Right atrium auricular region (tissue), 2 donors: ENCODE measurements at places on chromosomes 3 and 15. TPM values are rescaled to one million over a fixed set of nuclear protein-coding genes. Genes with fewer than 3 reads are reported as not detected.
A peak's percentile ranks its signal among the peaks of the same experiment; 100 is the strongest.

TM6SF1 gene
- total RNA-seq, result 7.3 TPM

TEX264 gene
- 62.3 TPM for total RNA-seq

CDCP1 gene
- 0.48 TPM for total RNA-seq

CACNA2D2 gene
- 6.2 TPM for total RNA-seq

GOLGA8S gene
- total RNA-seq, result 0.31 TPM

GP9 gene
- not detected for total RNA-seq

DNA sequence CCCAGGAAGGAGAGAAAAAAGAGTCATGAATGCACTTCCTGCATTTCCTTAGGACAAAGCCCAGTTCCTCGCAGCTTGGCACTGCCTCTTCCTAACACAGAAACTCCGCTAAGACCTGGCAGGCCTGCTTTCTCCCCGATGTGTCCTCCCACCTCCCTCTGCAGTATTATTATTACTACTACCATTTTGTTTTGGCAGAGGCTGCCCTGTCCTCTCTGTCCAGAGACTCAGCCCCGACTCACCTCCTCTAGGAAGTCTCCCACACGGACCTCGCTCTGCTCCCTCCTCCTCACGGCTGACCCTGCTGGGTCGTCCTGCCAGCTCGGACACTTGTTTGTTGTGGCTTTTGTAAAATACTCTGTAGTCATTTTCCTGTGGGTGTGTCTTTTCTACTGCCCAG is 107.2 kb upstream of the HACD2 start:
- H3K27me3 ChIP-seq, result no peaks in the 10 kb centered on the region
- no peak for DNase-seq
- peaks cover 52% of the 10 kb centered on the region for H3K4me1 ChIP-seq
- H3K4me3 ChIP-seq, result no peak overlapping the region

GRCh38 chr3:147360646-147361453 is 45.5 kb downstream of the ZIC4 start:
- no peaks in the 10 kb centered on the region for H3K4me1 ChIP-seq
- no peak overlapping the region for H3K27ac ChIP-seq
- H3K36me3 ChIP-seq, result no peaks in the 10 kb centered on the region
- DNase-seq, result no peak

GRCh38 chr15:92578096-92578835 is 77.3 kb downstream of the FAM174B start:
- H3K4me1 ChIP-seq, result no peaks in the 10 kb centered on the region
- H3K27ac ChIP-seq, result no peak overlapping the region
- peak; percentile 32 for DNase-seq
- no peaks in the 10 kb centered on the region for H3K27me3 ChIP-seq
- H3K36me3 ChIP-seq, result no peaks in the 10 kb centered on the region

DNA sequence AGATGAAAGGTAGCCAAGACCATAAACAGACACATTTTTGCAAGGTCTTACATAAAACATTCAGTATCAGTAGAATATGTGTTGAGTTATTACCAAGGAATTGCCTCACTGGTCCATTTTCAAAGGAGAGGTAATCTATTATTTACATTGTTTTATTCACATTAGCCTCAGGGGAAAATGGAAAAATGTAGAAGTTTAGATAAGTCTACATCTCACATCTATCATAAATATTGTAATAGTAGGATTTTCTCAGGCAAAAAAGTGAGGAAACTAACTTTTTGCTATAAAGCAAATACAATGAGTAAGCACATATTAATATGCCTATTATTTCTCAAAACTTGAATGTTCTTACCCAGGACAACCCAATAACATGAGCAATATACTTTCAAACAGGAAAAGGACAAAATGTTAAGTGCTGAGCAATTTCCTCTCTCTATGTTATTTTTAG is 184.6 kb upstream of the AGTR1 start:
- H3K27me3 ChIP-seq, result no peaks in the 10 kb centered on the region
- H3K4me1 ChIP-seq, result no peaks in the 10 kb centered on the region
- DNase-seq, result no peak
- H3K36me3 ChIP-seq, result no peaks in the 10 kb centered on the region

DNA sequence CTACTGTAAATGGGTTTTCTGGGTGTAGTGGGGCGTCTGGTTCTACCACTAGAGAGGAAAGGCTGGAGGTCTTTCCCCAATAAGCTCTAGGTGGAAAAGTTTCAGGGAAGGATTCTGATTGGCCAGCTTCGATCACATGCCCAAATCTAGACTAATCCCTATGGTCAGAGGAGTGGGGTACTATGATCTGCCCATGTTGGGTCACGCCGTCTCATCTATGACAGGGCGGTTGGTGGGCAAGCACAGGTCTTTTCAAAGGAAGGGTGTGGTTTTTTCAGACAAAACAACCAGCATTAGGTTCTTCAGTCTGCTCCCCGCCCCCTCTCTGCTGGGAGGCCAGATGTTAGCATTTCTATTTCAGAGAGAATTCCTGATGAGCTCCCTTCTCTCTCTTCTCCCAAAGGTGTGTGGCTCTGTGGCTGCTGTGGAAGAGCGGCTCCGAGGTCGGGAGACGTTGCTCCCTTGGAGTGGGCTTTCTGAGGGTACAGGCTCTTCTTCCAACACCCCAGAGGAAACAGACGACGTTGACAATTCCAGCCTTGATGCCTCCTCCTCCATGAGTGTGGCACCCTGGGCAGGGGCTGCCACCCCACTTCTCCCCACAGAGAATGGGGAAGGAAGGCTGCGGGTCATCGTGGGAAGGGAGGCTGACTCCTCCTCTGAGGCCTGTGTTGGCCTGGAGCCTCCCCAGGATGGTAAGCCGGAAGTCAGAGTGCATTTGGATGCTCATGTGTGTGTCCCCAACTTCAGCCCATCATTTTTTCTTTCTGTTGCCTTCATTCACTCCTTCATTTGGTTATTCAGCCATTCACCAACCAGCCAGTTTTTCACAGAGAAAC is 9.7 kb upstream of the TATDN2 start:
- H3K27me3 ChIP-seq, result no peaks in the 10 kb centered on the region
- no peak overlapping the region for H3K27ac ChIP-seq
- H3K36me3 ChIP-seq, result no peaks in the 10 kb centered on the region
- DNase-seq, result no peak

- no peaks in the 10 kb centered on the region for H3K36me3 ChIP-seq
- H3K4me3 ChIP-seq, result no peak overlapping the region
- no peak for DNase-seq
- H3K4me1 ChIP-seq, result peaks cover 9% of the 10 kb centered on the region
These were observed 68.0 kb upstream of the ARL8B start for GRCh38 chr3:5054098-5054497.

DNA sequence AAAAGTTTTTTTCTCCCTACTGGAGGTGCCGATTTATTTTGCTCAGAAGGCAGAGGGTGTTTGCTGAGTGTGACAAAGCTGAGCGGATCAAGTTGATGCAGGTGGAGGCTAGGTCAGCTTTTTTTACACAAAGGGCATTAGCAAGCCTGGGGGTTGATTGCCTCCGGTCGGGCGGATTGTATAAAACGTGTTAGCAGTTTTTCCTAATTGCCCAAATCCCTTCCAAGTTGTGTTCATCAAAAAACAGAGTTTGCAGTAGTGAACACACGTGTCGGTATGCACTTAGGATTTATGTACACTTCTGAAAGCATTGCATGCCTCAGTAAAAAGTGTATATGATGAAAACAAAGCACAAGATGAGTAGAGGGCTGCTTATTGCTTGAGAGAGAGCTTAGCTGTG is 2.6 kb downstream of the GPR160 start:
- DNase-seq, result no peak
- H3K27me3 ChIP-seq, result no peaks in the 10 kb centered on the region
- no peak overlapping the region for H3K27ac ChIP-seq
- H3K4me1 ChIP-seq, result peaks cover 17% of the 10 kb centered on the region
- no peaks in the 10 kb centered on the region for H3K36me3 ChIP-seq
- H3K4me3 ChIP-seq, result no peak overlapping the region

DNA sequence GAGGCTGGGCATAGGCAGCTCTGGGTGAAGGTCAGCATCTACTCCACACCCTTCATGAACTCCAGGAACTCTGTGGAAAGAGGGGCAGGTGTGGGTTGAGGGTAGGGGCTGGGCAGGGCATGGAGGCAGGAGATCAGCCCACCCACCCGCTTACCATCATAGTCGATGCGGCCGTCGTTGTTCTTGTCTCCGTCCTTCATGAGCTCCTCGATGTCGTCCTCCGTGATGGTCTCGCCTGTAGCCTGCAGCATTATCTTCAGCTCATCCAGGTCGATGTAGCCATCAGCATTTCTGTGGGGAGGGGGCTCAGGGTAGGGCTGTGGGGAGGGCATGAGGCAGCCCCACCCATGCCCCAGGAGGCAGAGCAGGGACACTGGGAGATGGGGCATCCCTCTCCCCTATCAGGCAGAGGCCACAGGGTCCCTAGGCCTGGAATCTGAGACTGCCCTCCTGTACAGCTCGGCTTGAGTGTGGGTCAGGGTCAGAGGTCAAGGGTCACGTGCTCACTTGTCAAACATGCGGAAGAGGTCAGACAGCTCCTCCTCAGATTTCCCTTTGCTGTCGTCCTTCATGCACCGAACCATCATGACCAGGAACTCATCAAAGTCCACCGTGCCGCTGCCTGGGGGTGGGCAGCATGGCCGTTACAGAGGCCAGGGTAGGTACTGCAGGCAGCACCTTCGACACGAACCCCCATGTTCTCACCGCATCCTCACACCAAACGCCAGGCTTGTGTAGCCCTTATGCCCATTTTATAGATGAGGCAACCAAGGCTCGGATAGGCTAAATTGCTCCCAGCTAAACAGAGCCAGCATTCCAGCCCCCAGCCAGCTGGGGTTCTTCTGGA is 2.4 kb downstream of the TNNC1 start:
- H3K36me3 ChIP-seq, result peaks cover 29% of the 10 kb centered on the region
- no peaks in the 10 kb centered on the region for H3K4me1 ChIP-seq
- peak overlapping the region; percentile 51 for H3K4me3 ChIP-seq
- peak overlapping the region; percentile 89 for H3K27ac ChIP-seq

DNA sequence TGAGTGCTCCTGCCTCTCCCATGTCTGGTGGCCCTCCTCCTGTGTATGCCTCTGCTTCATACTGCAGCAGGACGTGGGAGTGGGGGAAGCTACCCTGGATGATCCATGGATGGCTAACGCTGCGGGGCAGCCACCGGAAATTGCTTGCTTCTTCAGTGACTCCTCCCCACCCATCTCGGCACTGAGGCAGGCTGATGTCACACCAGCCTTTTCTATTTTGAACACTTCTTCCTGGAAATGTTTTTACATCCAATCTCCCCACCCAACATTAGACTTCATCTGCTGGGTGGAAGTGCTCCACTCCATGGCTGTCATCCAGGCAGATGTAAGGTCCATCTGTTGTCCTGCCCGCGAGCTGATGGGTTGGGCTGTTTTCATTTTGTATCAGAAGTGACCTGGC is 58.9 kb upstream of the MUC13 start:
- peak overlapping the region; percentile 37 for H3K27ac ChIP-seq
- no peak overlapping the region for H3K4me3 ChIP-seq
- peaks cover 83% of the 10 kb centered on the region for H3K36me3 ChIP-seq
- H3K27me3 ChIP-seq, result no peaks in the 10 kb centered on the region

DNA sequence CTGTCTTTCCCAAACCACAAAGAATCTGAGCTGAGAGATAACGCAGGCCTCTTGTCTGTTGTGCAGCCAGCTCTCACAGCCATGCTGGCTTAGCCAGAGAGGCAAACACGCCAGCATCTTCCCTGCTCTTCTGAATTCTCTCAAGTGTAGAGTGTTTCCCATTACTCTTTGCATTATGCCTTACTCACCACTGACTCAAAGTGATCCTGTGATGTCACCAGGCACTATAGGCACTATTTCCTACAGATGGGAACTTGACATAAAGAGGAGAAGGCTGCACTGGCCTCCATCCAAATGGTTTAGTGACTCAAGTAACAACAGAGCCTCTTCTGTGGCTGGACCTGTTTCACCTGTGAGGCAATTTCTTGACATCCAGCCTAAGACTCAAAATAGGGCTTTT is 44.4 kb downstream of the PDZRN3 start:
- H3K36me3 ChIP-seq, result no peaks in the 10 kb centered on the region
- H3K27ac ChIP-seq, result peak overlapping the region; percentile 30
- peaks cover 36% of the 10 kb centered on the region for H3K4me1 ChIP-seq
- no peak overlapping the region for H3K4me3 ChIP-seq
- DNase-seq, result no peak

- no peak overlapping the region for H3K4me3 ChIP-seq
- H3K27me3 ChIP-seq, result no peaks in the 10 kb centered on the region
- no peak for DNase-seq
- H3K36me3 ChIP-seq, result no peaks in the 10 kb centered on the region
- H3K27ac ChIP-seq, result no peak overlapping the region
These were observed 6.1 kb upstream of the USP8 start for GRCh38 chr15:50418041-50418583.

GRCh38 chr3:127775398-127776109 is 46.8 kb downstream of the MGLL start:
- H3K27me3 ChIP-seq, result no peaks in the 10 kb centered on the region
- H3K4me1 ChIP-seq, result no peaks in the 10 kb centered on the region
- H3K4me3 ChIP-seq, result no peak overlapping the region
- peak; percentile 73 for DNase-seq

- H3K4me3 ChIP-seq, result no peak overlapping the region
- H3K4me1 ChIP-seq, result no peaks in the 10 kb centered on the region
- H3K36me3 ChIP-seq, result no peaks in the 10 kb centered on the region
These were observed 268.0 kb downstream of the ERC2 start for GRCh38 chr3:56200251-56200650.

- no peaks in the 10 kb centered on the region for H3K36me3 ChIP-seq
- H3K4me3 ChIP-seq, result no peak overlapping the region
- H3K4me1 ChIP-seq, result no peaks in the 10 kb centered on the region
- DNase-seq, result no peak
These were observed 35.2 kb upstream of the SIAH2 start for GRCh38 chr3:150798122-150798618.

GRCh38 chr3:33099701-33100100 is 2.8 kb upstream of the GLB1 start:
- H3K36me3 ChIP-seq, result no peaks in the 10 kb centered on the region
- H3K4me1 ChIP-seq, result no peaks in the 10 kb centered on the region
- H3K27ac ChIP-seq, result no peak overlapping the region
- H3K4me3 ChIP-seq, result no peak overlapping the region
- H3K27me3 ChIP-seq, result no peaks in the 10 kb centered on the region
- no peak for DNase-seq

- no peaks in the 10 kb centered on the region for H3K27me3 ChIP-seq
- H3K4me1 ChIP-seq, result no peaks in the 10 kb centered on the region
- no peak overlapping the region for H3K27ac ChIP-seq
- no peak for DNase-seq
- H3K36me3 ChIP-seq, result no peaks in the 10 kb centered on the region
These were observed 34.9 kb downstream of the CP start for GRCh38 chr3:149186721-149187120.

- no peaks in the 10 kb centered on the region for H3K27me3 ChIP-seq
- DNase-seq, result peak; percentile 75
- peak overlapping the region; percentile 87 for H3K27ac ChIP-seq
- no peaks in the 10 kb centered on the region for H3K36me3 ChIP-seq
These were observed 384.5 kb upstream of the IL12A start for GRCh38 chr3:159604151-159604581.

DNA sequence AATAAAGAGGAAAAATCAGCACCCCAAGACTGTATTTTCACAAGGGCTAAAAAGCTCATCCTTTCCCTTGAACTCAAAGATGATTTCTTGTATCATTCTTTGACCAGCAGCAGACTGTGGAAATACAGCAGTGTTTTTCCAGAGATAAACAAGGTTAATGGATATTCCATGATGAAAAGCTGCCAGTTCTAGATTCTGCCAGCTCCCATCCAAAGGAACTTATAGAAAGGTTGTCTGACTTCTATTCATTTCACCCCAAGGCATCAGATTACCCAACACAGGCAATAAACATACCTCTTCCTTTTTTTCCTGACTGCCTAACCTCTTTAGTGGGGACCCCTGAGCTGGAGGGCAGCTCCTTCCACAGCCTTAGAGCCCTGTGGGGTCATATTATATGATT is 375.8 kb upstream of the THBS1 start:
- H3K27ac ChIP-seq, result no peak overlapping the region
- H3K36me3 ChIP-seq, result no peaks in the 10 kb centered on the region
- no peaks in the 10 kb centered on the region for H3K27me3 ChIP-seq
- no peak for DNase-seq
- no peaks in the 10 kb centered on the region for H3K4me1 ChIP-seq
